T-helper 9 cell (primary cell): ENCODE measurements at places on chromosomes 12 and 14.

GRCh38 chr12:75715323-75715644 is 203.9 kb upstream of the KRR1 start:
- DNase-seq, result no peak

DNA sequence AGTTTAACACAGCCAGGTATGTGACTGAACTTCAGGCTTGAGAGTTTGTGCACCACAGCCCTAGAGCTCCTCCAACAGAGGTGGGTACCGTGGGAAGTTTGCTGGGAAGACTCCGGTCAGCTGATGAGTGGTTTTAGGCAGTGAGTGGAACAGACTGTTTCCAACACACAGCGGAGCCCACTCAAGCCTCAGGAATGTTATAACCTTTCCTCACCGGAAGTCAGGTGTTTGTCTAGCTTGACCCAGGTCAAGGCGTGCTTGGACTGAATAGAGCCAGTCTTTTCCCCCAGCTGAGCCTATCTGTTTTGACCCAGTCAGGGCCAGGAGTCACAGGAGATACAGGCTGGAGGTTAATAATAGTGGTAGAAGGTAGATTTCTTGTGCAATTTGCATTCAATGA is 138.4 kb upstream of the PARP11 start:
- DNase-seq, result no peak

GRCh38 chr12:25337916-25338315 is 87.2 kb upstream of the KRAS start:
- DNase-seq, result no peak

GRCh38 chr14:91277546-91278382 is 33.3 kb upstream of the GPR68 start:
- DNase-seq, result no peak

- DNase-seq, result no peak
These were observed 26.2 kb upstream of the TMEM132C start for GRCh38 chr12:128240745-128241144.

GRCh38 chr12:10182354-10183049 is 3.7 kb downstream of the TMEM52B start:
- no peak for DNase-seq

DNA sequence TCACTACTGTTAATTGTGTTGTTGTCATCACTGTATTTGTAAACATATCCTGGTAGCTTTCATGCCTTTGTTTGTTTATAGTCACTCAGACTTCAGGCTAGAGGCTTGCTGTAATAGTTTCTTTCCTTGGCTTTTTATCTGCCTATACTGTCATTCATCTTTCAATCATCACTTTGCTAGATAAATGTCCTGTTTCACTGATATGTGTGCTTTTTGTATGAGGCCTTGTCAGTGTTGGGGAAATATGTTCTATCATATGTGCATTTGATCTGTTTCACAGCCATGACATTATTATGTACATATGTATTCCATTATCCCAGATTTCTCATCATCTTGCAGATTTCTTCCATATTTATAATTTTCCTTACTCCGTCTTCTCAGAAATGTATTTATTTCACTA is 558.9 kb upstream of the LRFN5 start:
- DNase-seq, result no peak

GRCh38 chr14:103022002-103022684 is 35.2 kb downstream of the CDC42BPB start:
- DNase-seq, result no peak

DNA sequence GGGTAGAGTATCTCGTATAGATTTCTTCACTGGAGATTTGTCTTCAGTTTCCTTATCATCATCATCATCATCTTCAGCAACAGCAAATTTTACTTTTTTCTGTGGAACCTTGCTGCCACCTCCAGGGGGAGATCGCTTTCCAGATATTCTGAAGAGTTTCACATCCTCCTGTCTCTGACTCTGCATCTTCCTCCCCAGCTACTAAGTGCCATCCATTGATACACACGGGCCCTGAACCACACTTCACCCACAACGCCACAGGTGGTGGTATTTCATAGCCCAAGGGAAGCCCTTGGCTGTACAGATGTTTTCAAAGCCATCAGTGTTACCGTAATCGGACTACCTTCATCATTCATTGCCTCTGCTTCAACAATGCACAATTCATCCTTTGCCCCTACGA is 82.2 kb downstream of the PPP2R5C start:
- peak; percentile 46 for DNase-seq

DNA sequence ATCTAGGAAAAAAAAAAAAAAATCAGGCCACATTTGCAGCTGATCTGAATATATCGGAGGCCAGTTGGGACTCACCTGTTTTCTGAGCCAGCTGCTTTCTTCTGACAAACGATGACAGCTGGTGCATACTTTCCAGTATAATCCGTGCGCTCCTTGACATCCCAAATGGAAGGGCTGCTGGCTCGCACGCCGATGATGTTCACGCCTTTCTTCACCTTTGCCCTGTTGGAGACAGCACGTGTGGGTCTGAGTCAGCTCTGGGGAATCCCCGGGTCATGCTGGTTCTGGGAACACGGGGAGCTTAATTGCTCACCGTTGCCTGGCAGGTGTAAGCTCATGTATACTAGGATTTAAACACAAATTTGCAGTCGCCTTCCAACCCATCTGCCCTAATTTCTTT is 372.8 kb downstream of the TMEM132D start:
- no peak for DNase-seq

DNA sequence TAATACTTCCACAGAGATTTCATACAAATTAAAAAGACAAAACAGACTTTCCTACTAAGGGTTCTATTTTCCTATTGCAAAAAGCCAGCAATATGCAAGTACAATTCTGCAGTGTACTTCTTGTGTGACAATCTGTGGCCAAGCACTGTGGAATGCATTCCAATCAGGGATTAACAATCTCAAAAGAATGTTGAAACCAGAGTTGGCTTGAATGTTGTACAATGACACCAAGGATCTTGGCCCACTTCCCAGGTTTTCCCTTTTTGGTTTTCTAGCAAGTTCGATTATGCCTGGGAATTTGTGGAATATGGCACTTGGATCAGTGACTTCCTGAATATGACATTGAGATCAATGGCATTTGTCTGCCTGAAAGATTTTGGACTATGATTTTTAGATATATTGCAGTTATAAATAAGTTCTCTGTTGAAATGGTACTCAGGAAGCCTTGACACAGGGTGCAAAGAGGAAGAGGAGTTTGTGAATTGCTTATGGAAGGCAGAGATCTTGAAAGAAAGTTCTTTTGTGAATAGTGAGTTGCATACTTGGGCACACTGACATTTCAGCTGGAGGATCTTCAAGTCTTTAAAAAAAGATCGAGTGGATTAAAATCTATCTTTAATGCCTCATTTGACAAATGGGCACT is 81.4 kb upstream of the FERMT2 start:
- no peak for DNase-seq

GRCh38 chr12:87943762-87944161 is 85.4 kb downstream of the C12orf50 start:
- no peak for DNase-seq

GRCh38 chr12:104707194-104707593 is 250.4 kb downstream of the CHST11 start:
- DNase-seq, result no peak

DNA sequence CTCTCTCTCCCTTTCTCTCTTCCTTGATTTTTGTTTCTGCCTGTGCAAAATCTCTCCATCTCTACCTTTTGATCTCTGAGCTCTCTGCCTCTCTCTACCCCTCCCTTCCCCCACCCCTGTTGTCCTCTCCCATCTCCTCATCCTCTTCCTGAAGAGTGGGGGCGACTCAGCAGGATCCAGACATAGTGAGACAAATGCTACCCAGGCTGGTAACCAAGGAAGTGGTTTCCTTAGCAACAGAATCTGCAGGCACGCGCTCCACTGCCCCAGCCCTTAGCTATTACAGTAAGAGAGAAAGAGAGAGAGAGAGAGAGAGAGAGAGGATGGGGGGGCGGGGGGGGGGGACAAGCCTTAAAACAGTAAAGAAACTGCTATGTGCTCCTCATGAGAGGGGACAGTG is 85.6 kb downstream of the CMKLR1 start:
- DNase-seq, result no peak

GRCh38 chr12:69343885-69344612 is 4.1 kb upstream of the LYZ start:
- no peak for DNase-seq

- DNase-seq, result no peak
These were observed 316.5 kb upstream of the OR4E1 start for GRCh38 chr14:21990116-21990515.

DNA sequence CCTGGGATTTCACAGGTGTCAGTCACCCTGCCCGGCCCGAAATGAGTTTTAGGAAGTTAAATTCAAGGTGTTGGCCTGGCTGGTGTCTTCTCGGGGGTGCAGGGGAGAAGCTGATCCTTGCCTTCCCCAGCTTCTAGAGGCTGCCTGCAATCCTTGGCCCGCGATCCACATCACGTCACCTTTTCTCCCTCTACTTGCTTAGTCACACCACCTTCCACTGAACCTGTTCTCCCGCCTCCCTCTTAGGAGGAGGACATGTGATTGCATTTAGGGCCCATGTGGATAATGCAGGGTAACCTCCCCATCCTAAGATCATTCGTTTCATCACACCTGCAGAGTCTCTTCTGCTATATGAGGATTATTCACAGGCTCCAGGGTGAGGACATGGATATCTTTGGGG is 25.4 kb upstream of the ATXN2 start:
- DNase-seq, result no peak

DNA sequence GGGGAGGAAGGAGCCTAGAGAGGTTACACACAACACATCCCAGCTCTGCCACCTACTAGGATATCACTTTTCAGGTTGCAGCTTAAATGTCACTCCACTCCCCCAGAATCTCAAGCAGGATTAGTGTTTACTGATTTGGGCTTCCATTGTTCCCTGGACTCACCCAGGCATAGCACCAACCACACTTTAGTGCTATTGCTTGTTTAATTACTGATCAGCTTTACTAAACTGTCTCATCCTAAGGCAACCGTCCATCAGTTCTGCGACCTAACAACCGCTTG is 6.1 kb upstream of the KRT18 start:
- DNase-seq, result no peak

DNA sequence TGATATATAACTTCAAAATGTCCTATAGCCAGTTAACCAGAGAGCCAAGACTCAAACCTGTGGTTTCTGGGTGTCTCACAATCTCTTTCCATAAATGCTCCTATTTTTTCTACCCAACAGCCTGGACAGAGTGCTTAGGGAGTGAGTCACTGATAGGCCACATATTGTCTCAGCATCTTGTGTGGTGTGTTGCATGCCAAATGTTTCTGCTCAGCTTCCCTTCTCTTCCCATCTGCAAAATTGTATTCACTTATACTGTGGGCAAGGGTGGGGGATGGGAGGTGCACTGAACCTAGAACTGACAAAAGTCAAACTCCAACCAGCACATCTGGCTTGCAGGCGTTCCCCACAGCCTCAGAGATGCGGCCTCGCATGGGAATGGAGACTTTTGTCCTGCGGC is 123.3 kb downstream of the KCNA5 start:
- DNase-seq, result no peak

GRCh38 chr14:22319526-22320361 is 269.3 kb downstream of the DAD1 start:
- DNase-seq, result no peak

- no peak for DNase-seq
These were observed 867.4 kb downstream of the NRXN3 start for GRCh38 chr14:79037593-79037992.

DNA sequence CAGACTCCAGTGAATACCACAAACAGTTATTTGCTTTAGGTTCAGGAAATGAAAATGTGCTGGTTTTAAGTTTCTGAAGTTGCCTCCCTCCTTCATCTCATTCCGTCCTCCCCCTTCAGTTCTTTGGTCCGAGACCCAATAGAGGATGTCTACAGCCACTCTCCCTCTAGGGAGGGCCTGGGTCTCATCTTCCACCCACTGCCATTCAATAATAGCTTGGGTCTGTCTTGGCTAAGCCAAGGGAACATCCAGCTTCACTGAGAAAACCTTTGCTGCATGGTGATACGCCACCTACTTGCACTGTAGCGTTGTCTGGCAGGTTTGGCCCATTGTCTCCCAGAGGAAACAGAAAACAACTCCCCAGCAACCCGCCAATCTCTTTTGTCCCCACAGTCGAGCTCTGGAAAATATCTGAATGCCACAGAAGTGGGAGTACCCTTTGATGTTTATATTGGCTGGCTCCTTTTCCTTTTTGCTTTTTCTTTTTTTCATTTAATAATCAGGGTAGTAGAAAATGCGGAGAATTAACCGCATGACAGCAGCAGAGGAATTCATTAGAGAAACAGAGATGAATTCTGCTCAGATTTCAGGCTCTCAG is 380.1 kb downstream of the RAD51B start:
- DNase-seq, result no peak

DNA sequence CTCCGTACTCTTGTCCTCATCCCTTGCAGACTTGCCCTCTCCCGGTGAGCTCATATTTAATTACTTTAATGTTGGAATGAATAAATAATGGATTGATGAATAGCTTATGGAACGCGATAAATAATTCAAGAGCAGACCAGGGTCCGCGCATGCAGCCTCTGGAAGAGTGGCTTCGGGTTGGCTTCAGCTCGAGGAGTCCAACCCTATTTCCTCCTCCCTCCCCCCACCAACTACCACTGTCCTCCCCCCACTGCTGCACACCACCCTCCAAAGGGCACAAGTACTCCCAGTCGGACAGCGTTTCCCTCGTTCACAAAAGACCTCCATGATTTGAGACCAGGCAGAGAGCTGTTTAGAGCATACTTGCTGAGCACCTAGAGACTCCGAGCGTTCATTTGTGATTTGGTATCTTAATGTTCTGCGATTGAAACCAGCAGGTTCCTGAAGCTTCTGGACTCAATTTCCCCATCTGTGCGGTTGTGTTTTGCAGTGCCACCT is 647 bp upstream of the SIX1 start:
- DNase-seq, result no peak

DNA sequence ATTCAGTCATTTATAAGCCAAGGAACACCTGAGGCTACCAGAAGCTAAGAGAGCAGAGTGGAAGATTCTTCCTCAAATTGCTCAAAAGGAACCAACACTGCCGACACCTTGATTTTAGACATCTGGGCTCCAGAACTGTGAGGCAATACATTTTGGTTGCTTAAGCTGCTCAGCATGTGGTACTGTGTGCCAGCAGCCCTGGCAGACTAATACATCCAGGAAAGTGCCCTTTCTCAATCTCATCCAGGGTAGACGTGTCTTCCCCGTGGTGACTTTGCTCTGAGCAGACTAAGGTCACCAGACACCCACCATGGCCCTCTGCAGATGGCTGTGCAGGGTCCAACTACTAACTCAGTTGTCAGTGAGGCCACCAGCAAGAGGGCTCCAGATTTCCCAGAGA is 122.8 kb downstream of the VRK1 start:
- no peak for DNase-seq

- no peak for DNase-seq
These were observed 47.7 kb downstream of the C12orf50 start for GRCh38 chr12:87981495-87981894.

GRCh38 chr12:23222801-23223200 is 597.8 kb downstream of the ETNK1 start:
- DNase-seq, result no peak

GRCh38 chr14:23550131-23550811 is 1.3 kb downstream of the ZFHX2 start:
- no peak for DNase-seq

- no peak for DNase-seq
These were observed 65.8 kb upstream of the RASSF3 start for GRCh38 chr12:64544371-64545080.

GRCh38 chr12:96425321-96425720 is 25.1 kb upstream of the CDK17 start:
- DNase-seq, result no peak

GRCh38 chr14:100816950-100817901 is 8.7 kb upstream of the MEG3 start:
- DNase-seq, result no peak

- DNase-seq, result no peak
These were observed 66.1 kb upstream of the CRY1 start for GRCh38 chr12:107159384-107159900.

GRCh38 chr12:57846285-57846576 is 298 bp downstream of the CTDSP2 start:
- peak; percentile 30 for DNase-seq
